Activated CD4-positive, alpha-beta T cell treated with anti-CD3 and anti-CD28 coated beads, Interleukin-2, amount 50 U/mL, for 48 hours (primary cell): ENCODE measurements at places on chromosomes 6 and 20.

DNA sequence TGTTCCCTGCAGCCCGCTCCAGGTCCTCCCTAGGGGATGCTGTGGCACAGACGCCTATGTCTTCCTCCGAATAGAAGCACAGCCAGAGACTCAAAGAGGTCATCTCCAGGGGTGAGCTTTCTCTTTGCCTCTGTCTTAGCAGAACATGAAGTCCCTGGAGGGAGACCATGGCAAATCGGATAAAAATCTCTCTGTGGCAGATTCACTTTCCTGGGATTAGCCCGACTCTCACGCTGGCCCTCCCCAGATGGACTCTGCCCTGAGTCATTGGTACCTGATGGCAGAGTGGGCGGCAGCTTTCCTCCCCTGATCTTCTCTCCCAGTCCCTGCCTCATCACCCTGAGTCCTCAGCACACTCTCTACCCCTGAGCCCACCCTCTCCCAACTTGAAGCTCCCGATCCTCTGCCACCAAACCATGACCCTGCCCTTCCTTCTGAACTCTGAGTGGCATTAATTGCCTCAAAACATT lies 58.0 kb upstream of the CCDC167 start:
- no peak for DNase-seq

GRCh38 chr6:125094563-125094962 lies 59.0 kb upstream of the TPD52L1 start:
- no peak for DNase-seq

- no peak for DNase-seq
Observed at GRCh38 chr20:56368351-56369134, 9.8 kb downstream of the FAM210B start.

GRCh38 chr6:50819904-50820868 lies 1.5 kb downstream of the TFAP2B start:
- DNase-seq = no peak

GRCh38 chr20:57633945-57634491 lies 13.8 kb upstream of the ZBP1 start:
- no peak for DNase-seq

- DNase-seq = no peak
Observed at GRCh38 chr20:46375771-46376170, 30.6 kb downstream of the ELMO2 start.

GRCh38 chr6:1129131-1129530 lies 182.8 kb upstream of the FOXQ1 start:
- no peak for DNase-seq

- no peak for DNase-seq
Observed at GRCh38 chr6:102137859-102138258, 744.4 kb downstream of the GRIK2 start.

DNA sequence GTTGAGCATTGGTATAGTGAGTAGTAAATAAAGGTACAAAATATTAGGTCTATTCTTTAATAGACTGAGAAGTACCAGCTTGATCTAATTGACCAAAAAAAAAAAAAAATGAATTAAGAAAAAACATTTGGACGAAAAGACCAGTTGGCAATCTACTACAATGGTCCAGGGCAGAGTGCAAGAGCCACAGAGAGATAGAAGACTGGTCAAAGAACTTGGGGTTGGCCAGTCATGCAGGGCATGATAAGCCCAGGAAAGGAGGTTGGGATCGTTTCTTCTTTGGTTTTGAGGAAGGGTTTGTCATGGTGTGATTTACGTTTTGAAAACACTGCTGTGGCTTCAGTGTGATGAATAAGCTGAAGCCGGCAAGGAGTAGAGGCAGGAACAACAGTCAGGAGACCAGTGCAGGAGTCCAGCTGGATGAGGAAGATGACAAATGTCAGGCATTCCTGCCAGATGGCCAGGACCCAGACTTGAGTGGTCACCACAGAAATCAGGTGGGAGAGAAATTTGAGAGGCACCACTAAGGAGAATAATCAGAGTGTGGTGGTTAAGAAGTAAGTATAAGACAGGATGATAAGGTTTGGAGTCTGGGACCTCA lies 14.0 kb downstream of the SMLR1 start:
- no peak for DNase-seq

DNA sequence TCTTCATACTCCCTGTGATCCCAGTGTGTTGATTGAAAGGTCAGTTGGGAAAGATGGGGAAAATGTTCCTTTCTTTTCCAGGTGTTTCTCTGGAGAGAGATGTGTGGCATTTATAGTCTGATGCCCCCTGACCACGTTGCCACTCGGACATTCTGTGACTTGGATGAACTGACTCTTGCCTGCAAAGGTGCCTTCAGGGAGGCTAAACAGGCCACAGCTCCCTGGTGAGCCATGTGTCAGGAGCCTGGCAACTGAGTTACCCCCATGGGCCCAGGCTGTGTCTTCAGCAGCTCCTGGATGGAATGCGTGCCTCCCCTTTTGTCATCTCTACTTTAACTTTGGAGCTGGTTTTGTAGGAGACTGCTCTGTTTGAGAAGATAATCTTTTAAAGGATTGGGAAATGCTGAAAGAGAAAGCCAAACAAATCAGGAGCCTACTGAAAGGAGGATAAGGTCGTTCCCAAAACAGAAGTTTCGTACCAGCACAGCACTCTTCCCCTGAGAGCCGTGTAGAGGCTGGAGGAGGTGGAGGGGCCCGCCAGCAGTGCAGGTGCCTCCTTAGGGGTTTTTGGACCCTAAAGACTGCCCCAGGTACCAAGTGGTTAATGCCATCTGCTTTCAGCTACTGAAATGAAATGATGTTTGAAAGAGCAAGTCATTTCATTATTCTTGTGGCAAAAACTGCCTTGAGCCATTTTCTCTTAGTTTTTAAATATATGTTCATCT lies 322.8 kb downstream of the ZFAND3 start:
- no peak for DNase-seq

DNA sequence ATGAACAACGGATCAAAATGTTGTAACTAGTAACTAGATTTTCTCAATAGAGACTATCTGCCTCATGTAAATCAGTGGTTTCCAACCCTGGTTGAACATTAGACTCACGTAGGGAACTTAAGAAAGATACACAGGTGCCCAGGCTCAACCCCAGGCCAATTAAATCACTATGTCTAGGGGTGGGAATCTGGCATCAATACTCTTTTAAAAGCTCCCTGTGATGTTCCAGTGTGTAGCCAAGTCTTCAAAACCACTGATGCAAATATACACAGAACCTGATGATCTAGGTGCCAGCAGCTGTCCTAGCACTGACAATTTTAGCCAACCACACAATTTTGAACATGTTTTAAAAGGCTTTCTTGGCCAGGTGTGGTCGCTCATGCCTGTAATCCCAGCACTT lies 128.7 kb downstream of the TBC1D32 start:
- no peak for DNase-seq

- no peak for DNase-seq
Observed at GRCh38 chr6:34947561-34947960, 58.5 kb downstream of the ANKS1A start.

DNA sequence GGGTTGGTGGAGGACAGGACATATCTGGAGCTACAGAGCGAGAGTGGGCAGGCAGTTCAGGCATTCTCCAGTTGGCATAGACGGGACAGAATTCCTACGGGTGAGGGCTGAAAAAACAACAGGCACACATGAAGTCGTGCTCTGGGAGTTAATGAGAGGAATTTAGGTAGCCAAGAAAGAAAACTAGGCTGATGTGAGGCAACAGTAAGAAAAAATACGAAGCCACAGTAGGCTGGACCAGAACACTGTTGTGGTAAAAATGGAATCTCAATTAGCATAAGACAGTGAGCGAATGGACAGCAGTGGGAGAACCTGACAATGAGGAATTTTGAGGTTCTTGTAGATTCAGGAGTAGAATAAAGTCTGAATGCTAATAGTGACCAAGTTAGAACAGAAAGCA lies 488.1 kb upstream of the AGPAT4 start:
- DNase-seq = no peak

DNA sequence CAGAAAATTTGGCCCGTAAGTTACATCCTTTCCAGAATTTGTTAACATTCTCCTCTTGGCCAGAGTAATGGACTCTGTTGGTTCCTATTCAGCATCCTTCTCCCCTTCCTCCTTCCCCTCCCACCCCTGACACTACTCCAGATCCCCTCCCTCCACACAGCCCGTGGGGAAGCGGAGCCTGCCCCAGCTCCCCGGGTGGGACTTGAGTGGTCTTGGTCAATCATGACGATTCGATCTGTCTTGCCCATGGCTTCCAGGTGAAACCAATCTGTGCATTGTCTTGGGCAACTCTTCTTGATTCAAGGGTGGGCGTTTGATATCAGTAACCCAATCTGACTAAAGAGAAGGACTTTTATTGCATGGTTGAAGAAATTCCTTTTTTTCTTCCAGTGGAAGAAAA lies 143.9 kb downstream of the ANKRD60 start:
- no peak for DNase-seq

DNA sequence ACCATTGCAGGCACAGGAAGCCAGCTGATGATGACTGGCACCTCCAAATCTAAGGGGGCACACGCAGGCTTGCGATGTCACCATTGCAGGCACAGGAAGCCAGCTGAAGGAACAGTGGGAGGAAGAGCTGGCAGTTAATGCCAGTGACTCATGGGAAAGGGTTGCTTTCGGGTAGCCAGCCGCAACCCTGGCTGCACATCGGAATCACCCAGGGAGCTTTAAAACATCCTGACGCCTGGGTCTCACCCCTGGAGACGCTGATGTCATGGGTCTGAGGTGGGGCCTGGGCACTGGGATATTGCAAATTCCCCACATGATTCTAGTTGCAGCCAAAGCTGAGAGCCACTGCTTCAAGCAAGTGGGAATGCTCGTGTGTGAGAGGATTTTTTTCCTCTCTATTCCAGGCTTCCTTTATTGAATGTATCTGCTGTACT lies 16.1 kb upstream of the CCN6 start:
- DNase-seq = no peak

- DNase-seq = no peak
Observed at GRCh38 chr6:41670703-41671360, 32.6 kb downstream of the MDFI start.

GRCh38 chr6:85344996-85345395 lies 104.9 kb upstream of the NT5E start:
- no peak for DNase-seq

DNA sequence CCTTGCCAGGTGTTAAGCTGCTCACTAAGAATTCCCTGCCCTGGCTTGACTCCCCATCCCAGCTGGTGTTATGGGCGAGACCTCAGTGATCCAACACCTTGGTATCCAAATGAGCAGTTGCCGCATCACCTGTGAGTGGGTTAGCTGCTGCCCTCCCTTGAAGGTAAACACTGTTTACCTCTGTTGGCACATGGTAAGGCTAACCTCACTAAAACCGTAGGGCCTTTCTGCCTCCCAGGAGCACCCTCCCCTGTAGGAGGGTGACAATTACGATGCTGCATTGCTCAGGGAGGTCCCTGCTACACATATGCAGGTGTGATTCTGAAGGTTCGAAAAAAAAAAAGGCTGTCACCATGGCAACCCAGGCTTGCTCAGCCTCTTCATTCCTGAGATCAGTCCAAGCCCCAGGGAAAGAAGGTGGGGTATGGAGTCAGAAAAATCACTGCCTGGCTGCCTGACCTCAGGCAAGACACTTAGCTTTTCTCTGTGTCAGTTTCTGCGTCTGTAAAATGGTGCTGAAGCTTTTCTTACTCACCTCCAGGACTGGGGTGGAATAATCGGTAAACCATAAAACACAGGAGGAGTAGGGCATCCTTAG lies 19.5 kb downstream of the PNPLA1 start:
- DNase-seq = no peak

GRCh38 chr6:1127597-1128288 lies 184.2 kb upstream of the FOXQ1 start:
- DNase-seq = no peak

DNA sequence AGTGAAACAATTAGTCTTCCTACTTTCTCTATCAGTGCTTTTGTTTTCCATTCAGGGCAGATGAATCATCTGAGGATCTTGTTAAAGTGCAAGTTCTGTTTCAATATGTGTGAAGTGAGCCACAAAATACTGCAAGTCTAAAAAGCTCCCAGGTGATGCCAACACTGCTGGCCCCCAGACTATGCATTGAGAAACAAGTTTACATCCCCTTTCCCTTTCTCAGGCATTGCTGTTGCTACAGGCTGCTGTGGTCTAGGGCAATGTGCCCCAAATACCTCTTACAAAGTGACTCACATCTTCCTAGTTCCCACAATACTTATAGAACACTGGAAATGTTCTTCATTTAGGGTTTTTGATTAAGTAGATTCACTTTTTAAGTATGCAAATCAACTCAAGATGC lies 31.8 kb downstream of the ABRACL start:
- peak; percentile 2 for DNase-seq

DNA sequence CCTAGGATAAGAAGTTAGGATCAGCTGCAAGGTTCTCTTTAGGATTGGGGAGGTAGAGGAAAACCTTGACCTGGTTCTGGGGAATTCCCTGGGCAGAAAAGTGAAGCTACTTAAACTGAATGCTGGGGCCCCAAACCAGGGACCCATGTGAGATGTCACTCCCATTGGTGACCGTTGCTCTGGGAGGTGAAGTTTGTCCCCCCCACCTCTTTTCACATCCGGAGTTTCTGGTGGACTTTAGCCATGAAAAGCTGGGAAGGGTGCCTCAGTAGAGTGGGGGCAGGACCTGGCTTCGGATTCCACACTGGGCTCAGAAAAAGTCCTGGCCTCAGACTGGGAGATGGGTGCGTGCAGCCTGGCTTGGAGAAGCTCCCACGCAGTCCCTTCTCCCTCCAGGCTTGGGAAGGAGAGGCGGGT lies 13.2 kb downstream of the TJAP1 start:
- no peak for DNase-seq

DNA sequence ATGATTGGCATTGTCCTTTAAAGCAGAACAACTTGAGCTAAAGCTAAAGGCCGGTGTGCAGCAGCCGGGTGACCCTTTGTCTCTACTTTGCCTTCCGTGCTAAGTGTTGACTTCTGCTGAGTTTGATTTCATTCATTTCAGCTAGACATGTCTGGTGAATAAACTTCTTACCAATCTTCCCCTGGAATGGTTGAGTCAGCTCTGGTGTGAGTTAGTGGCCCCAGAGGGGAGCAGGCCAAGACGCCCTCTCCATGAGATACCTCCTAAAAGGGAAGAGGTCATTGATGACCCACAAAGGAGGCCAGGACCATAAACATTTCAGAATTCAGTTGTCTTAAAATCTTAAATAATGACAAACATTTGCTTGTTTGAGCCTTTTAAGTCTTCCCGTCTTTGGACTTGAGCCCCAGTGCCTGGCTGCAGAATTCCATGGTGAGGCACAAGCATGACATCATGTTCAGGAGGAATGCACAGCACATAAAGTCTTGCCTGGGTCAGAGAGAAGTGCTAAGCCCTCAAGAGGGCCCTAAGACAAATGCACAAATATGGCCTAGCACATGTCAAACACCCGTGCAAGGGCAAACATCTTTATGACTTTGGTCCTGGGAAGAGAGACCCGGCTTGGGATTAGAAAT lies 96.3 kb upstream of the NEDD9 start:
- no peak for DNase-seq

DNA sequence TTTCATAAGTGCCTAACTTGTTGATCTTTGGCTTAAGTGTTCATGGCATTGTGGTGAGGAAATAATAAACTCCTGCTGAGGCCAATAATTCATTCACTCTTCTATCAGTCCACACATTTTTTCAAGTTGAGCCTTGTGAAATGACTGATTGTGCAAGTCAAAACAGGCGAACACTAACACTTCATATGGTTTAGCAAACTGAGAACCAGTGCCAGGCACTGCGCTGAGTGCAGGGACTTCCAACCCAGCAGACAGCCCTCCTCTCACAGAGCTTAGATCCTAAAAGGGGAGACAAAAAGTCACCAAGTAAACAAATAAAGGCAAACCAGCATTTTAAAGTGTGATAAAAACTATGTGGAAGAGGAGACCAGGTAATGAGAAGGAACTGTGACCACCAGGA lies 435.0 kb downstream of the PTPRT start:
- no peak for DNase-seq
